AG09319 (cell line): ENCODE measurements at places on chromosomes 3 and 15.

DNA sequence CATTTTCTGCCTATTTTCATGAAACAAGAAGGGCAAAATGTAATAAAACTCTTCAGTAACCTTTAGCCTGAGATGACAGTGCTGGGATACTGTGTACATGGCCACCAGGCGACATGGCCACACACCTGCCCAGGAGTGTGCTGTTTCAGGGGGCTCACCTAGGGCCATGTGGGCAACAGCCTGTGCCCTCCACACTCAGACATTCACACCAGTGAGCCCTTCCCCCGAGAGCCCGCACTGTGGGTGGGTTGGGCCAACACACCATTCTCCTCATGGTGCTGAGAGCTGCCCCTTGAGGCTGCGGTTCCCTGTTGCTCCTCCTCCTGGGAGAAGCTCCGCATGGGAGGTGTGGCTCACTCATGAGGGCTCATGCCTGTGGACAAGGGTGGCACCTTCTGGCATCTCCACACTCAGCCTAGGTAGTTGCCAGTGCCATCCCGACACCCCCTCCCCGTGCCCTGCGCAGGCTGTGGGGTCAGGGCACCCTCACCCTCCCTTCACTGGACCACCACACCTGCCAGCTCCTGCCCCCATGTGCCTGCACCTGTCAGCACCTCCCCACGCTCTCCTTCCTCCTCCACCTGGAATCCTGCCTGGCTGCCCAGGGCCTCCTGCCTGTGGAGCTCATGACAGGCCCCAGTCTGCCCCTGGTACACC, 19.7 kb downstream of the OCA2 start:
- no peak for DNase-seq

DNA sequence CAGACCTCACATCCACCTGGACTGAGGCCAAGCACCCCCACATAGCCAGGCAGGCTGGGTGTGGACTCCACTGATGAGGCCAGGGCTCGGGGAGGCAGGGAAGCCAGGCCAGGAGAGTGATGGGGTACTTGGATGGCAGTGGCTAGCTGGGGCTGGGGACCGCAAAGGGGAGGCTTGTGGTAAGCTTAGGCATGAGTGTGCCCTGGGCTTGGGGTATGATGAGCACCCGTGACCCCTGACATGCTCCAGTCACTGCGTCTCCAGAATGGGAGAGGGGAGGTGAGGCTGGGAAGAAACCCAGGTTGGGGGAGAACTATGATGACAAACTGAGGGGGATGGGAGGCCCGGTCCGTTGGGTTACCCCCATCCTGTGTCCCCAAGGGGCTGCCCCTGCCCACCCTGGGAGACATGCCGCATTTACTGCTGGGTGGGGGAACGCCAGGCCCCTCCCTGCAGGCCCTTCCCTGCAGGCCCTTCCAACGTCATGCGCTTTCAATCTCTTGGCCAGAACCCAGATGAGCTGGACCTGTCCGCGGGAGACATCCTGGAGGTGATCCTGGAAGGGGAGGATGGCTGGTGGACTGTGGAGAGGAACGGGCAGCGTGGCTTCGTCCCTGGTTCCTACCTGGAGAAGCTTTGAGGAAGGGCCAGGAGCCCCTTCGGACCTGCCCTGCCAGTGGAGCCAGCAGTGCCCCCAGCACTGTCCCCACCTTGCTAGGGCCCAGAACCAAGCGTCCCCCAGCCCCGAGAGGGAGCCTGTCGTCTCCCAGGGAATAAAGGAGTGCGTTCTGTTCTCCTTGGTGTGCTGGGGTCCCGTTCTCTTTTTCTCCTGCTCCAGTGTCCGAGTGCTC, 34.1 kb downstream of the TSPAN3 start:
- DNase-seq = no peak

DNA sequence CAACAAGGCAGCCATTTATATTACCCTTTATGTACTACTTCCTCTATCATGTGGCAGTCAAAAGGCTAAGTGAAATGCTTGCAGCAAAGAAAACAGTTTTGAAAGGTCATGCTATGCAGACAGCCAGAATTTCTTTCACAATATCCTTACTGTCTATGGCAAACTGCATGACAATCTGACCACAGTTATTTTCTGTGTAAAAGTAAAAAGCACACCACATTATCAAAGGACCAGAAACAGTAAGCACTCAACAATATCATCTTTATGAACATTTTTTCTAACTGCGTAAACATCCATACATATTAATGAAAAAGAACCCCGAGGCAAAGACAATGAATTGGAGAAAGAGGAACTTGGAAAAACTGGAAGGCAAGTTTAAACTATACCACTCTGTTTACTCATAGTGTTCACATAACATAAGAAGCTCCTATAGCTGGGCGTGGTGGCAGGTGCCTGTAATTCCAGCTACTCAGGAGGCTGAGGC, 47.9 kb downstream of the PIK3CB start:
- DNase-seq = peak; percentile 49

GRCh38 chr15:66588537-66588936, 22.7 kb upstream of the LCTL start:
- no peak for DNase-seq

DNA sequence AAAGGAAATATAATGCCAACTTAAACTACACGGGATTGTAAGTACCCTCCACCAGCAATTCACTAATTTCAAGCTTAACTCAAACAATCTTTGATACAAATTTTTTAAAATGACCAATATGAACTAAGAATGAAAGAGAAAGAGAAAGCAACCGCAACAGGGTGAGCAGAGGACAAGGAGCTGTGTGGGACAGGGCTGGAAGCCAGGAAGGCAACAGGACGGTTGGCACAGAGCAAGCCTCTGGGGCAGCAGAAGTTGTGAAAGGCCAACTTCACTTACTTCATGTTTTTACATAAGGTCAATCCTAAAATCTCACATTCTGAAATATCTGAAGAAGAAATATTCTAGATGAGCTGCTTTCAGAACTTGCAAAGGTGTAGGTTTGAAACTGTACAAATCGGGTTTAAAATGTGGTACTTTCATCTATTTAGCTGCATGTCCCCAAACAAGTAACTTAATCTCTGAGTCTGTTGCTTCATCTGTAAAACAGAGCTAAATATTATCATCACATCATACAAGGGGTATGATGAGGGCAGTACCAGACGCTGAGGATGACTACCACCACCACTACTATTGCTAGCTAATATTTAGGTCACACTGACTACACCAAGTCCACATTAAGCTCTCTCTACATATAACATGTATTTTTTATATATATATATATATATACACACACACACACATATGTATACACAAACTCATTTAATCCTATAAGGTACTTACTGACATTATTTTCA, 101.7 kb downstream of the IGSF11 start:
- no peak for DNase-seq

GRCh38 chr3:13281507-13282357, 138.4 kb downstream of the NUP210 start:
- no peak for DNase-seq

DNA sequence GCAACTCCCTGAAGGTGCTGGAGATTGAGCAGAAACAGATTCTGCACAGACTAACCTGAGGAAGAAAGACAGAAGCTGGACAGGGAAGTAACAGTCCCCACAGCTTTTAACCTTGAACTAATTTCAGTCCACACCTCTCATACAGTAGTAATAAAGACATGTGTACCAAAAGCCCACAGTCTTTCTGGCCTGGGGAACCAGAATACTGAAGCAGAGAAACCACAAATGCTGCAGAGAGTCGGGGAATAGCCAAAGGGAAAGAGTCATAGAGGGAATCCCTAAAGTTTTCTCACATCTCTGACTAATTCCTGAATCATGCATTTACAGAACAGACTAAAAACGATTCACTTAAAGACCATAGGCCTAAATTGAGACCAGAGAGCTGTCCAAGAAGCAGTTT, 503.4 kb upstream of the NECTIN3 start:
- peak; percentile 40 for DNase-seq

- no peak for DNase-seq
These were observed 213.8 kb downstream of the RPLP1 start for GRCh38 chr15:69666441-69666882.

DNA sequence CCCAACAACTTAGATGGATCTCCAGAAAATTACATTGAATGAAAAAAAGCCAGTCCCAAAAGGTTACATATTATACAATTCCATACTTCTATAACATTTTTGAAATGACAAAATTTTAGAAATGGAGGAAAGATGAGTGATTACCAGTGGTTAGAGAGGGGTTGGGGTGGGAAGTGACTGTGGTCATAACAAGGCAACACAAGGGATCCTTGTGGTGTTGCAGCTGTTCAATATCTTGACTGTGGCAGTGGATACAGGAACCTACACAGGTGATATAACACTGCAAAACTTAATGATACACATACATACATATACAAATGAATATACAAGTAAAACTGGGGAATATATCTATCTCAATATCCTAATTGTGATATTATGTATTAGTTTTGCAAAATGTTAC, 9.6 kb downstream of the GOLGB1 start:
- DNase-seq = no peak

- no peak for DNase-seq
These were observed 24.4 kb downstream of the POLR2M start for GRCh38 chr15:57730876-57731275.

DNA sequence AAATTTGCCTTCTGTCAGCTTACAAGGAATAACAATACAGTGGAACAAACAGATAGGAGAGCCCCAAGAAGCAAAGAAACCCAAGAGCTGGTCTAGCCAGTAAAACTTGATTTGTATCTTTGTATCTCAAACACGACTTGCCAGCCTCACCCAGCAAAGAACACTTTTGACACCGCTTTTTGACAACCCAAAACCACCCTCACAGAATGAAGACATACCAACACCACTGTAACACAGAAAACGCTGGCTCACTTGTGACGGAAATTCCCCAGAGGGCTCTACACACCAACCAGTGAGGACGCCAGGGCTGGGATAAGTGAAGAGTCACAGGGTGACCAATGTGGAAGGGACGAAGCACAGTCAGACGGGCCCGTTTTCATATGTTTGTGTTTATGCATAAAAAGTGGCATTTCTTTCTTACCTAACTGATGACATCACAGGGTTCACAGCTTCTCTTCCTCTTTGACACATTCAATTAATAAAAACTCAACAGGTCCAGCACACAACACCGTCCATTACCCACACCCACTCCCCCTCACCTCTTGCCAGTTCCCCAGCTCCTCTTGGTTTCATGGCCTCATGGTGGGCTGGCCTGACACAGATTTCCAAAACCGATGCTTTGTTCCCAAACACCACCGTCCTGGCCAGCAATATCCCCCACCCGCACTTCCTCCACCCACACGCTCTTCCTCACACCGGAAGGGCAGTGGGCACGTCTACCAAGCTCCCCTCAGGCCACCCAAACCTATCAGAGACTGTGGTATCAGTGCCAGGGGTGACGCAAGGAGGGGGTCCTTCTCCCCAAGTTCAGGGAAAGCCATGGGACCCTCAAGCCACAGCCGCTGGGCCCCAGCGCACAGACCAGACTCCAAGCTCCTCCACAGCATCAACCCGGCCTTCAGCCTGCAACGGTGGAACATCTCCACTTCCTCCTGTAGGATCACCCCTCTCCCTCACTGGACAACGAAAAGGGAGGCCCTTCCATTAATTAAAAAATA, 94.2 kb downstream of the ADAMTS17 start:
- DNase-seq = no peak

DNA sequence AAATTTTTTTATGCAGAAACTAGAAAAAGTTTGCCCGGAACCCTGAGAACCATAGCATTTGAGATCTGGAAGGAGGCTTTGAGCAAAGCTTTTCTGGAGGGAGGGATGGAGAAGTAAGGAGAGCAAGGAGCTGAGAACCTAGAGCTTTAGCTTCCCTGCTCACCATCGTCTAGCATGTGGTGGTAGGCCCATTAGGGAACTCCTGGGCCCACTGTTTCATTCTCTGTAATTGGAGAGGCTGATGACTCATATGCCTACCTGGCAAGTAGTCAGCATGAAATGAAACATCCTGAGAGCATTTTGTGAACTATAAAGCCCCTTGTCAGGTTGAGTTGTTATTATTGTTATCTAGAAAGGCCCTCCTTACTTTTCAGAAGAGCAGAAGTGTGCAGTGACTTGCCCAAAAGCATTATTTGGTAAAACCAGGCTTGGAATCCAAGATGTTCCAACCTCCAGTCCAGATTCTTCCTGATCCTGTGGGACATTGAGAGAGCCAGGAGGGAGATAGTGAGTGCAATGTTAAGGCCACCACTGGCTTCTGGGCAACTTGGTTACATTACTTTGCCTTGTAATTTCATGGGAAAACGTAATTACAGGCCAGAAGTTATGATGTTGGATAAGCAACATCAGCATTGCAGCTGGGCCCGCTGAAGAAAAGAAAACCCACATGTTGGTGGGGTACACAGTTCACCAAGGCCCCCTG, 104.5 kb upstream of the BFSP2 start:
- peak; percentile 2 for DNase-seq

DNA sequence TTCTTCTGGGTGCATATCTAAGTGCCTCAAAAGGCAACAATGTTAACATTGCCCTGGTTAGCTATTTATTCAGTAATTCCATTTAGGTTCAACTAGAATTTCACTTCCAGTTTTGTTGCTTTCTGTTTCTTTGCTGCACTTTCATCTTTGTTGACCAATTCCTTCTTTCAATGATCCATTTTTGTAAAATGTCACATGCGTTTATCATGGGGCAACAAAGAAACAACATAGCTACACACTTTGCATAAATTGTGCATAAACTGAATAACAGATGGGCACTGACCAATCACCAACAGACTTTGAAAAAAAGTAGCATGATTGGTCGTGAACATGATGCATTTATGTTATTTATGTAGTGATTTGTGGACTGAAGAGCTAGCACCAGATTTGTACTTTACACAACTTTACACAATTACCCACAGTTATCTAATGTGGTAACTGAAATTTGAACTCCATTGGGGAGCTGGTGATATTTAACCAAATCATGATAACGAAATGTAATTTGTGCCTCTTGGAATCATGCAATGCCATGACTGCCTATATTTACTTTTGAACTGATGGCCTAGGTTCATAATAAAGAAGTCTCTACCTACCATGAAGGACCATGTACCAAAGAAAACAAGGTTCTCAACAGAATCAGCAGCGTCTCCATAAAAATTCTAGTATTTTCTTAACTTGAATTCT, 7.1 kb upstream of the CPOX start:
- DNase-seq = no peak

DNA sequence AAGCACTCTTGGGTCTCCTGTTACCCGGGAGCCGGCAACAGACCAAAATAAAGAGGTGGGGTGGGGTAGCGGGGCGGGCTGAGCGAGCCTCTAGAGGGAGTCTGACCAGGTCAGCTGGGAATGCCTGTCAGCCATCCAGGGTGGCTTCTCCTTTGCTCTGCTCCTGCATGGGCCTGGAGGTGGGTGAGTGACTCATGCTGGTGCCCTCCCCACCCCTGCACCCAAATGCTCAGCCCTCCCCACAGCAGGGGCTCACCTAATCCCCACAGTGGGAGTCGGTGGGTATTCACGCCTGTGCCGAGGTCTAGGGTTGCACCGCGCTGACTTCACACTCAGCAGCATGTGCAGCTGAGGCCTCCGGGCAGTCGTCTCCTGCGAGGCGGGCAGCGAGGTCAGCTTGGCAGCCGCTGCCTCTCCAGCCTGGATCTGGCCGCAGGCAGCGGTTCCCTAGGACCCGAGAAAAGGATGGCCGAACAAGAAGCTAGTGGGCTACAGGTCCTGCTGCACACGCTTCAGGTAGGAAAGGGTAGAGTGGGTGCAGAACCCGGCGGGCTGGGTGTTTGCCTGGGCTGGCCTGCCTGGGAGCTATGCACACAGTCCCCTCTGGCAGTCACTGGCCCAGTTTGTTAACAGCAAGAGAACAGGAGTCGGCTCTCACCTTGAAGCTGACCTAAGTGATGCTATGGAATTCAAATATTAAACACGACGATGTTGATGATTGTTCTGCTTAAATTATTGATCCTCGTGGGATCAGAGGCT, at the start of gene AGBL1:
AGBL1 (plus strand) TSS at position 364 of the 759 bp plus-strand sequence.
- no peak for DNase-seq
